Left ventricle myocardium inferior (tissue), 1 donor: ENCODE measurements at places on chromosomes 12 and 14. TPM values are rescaled to one million over a fixed set of nuclear protein-coding genes. Genes with fewer than 3 reads are reported as not detected.
A peak's percentile ranks its signal among the peaks of the same experiment; 100 is the strongest.

GRCh38 chr14:77782202-77782601, 17.7 kb upstream of the ADCK1 start:
- H3K36me3 ChIP-seq: no peaks in the 10 kb centered on the region
- no peak overlapping the region for H3K27ac ChIP-seq
- H3K27me3 ChIP-seq: no peaks in the 10 kb centered on the region
- H3K4me3 ChIP-seq: no peak overlapping the region
- H3K4me1 ChIP-seq: no peaks in the 10 kb centered on the region
- DNase-seq: no peak

- H3K4me1 ChIP-seq: peaks cover 67% of the 10 kb centered on the region
- DNase-seq: no peak
- H3K27me3 ChIP-seq: no peaks in the 10 kb centered on the region
- peak overlapping the region; percentile 0 for H3K27ac ChIP-seq
Measured at GRCh38 chr12:79908366-79908765, 26.5 kb downstream of the PPP1R12A start.

DNA sequence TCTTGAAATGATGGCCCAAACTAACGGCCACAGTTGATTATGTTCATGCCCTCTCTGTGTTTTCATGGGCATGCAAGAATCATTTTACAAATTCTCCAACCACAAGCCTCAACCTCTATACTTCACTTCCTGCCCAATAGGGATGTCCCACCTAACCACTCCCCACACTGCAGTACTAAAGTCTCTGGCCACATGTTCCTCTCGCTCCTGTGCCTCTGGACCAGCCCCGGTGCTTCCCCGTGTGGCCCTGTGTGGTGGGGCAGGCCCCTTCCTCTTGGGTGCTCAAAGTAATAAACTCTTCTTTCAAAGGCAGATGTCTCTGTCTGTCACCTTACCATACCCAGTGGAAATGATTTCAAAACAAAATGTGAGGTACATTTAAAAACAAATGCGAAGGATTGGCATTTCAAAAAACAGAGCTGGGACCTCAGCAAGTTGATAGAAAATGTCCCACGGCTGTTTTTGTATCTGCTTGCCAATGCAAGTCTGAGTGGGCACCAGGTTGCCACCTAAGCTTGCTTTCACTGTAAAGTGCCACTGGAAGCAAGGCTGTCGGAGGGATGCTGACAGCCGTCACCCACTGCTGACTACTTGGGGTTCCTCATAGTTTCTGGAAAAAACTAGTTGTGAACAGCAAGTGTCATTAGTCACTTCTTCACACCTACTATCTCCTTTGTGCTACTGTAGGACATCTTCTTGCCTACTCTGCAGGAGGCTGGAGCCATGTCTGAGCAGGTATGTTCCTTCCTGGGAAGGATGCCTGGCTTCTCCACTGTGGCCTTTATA, 8.2 kb upstream of the SERPINA11 start:
- H3K4me3 ChIP-seq: no peak overlapping the region
- no peak overlapping the region for H3K27ac ChIP-seq
- H3K4me1 ChIP-seq: no peaks in the 10 kb centered on the region
- H3K27me3 ChIP-seq: peaks cover 25% of the 10 kb centered on the region
- no peaks in the 10 kb centered on the region for H3K36me3 ChIP-seq
- no peak for DNase-seq

TSPAN19 gene
- total RNA-seq: 0.33 TPM

DNA sequence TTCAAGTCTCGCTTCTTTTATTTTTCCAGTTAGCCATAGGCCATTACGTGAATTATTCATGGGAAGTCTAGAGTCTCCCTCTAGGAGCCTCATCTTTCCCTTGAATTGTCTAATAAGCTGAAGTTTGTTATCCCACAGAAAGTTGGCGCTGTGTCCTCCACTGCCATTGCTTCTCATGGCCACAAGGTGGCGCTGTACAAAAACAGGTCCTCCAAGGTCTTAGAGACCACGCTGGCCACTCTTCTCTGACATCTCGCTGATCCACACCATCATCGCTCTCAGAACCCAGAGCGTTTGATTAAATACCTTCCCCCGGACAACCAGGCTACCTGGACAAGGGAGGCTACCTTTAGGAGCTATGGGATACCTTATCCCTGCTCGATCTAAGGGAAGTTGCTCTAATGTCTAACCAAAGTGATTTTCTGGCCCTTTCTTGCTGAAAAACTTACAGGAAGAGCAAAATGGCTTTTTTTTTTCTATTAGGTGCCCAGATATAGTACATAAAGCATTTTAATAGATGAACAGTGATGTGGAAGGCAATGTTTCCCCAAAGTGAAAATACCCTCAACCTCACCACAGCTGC, 110.0 kb downstream of the CCDC60 start:
- DNase-seq: peak; percentile 18
- H3K27ac ChIP-seq: no peak overlapping the region
- no peaks in the 10 kb centered on the region for H3K4me1 ChIP-seq
- H3K36me3 ChIP-seq: no peaks in the 10 kb centered on the region

DDIT3 gene
- 20.4 TPM for total RNA-seq

DNA sequence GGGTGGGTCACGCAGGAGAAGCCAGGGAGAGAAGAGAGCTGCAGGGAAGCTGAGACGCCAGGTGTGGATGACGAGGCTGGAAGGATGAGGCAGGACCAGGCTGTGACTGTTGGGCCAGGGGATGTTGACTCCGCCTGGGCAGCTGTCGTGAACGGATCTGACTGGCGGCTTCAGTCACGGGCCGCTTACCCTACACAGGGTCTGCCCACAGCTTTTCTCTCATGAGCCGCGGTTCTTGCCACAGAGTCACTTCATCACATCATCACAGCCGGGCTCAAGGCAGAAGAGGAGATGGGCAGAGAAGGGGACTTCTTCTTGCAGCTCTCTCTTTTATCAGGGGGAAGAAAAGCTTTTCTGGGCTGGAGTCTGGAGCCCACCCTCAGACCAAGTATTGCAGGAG, 7.7 kb downstream of the CLBA1 start:
- H3K36me3 ChIP-seq: peaks cover 19% of the 10 kb centered on the region
- no peak overlapping the region for H3K4me3 ChIP-seq
- H3K4me1 ChIP-seq: no peaks in the 10 kb centered on the region
- H3K27ac ChIP-seq: no peak overlapping the region

SDSL gene
- total RNA-seq: 13.3 TPM

DAO gene
- total RNA-seq: not detected

- H3K4me1 ChIP-seq: no peaks in the 10 kb centered on the region
- DNase-seq: no peak
- H3K27me3 ChIP-seq: no peaks in the 10 kb centered on the region
- no peak overlapping the region for H3K27ac ChIP-seq
- H3K4me3 ChIP-seq: no peak overlapping the region
Measured at GRCh38 chr12:105626653-105627052, 296.2 kb downstream of the C12orf75 start.

- H3K4me1 ChIP-seq: peaks cover 52% of the 10 kb centered on the region
- H3K36me3 ChIP-seq: peaks cover 3% of the 10 kb centered on the region
Measured at GRCh38 chr12:93736640-93737178, 59.5 kb downstream of the CRADD start.

GRCh38 chr12:103827911-103828391, 13.1 kb downstream of the NT5DC3 start:
- DNase-seq: no peak
- no peak overlapping the region for H3K4me3 ChIP-seq
- no peaks in the 10 kb centered on the region for H3K27me3 ChIP-seq
- H3K4me1 ChIP-seq: no peaks in the 10 kb centered on the region
- H3K27ac ChIP-seq: no peak overlapping the region

GRCh38 chr12:127770118-127770517, 496.9 kb upstream of the TMEM132C start:
- H3K36me3 ChIP-seq: no peaks in the 10 kb centered on the region
- no peak for DNase-seq
- H3K4me3 ChIP-seq: no peak overlapping the region
- H3K27ac ChIP-seq: no peak overlapping the region
- H3K27me3 ChIP-seq: peaks cover 37% of the 10 kb centered on the region

DNA sequence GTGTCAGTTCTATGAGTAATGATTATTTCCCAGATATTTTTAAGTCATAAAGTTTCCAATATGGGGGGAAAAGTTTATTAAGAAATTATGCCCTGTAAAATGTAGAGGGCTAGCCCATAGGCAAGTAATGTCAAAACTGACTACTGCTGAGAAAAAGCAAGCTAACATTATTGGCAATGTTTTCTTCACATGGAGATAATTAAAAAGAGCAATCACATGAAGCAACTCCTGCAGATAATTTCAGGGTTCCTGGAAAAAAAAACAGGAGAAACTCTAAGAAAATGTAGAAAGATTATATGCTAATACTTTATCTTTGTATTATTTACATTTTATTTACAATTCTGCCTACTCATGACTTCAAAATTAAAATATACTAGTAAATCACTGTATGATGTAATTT, 39.8 kb downstream of the PPP1R12A start:
- no peak for DNase-seq
- H3K36me3 ChIP-seq: no peaks in the 10 kb centered on the region
- H3K4me3 ChIP-seq: no peak overlapping the region
- H3K27me3 ChIP-seq: no peaks in the 10 kb centered on the region
- H3K4me1 ChIP-seq: peaks cover 48% of the 10 kb centered on the region
- no peak overlapping the region for H3K27ac ChIP-seq

DNA sequence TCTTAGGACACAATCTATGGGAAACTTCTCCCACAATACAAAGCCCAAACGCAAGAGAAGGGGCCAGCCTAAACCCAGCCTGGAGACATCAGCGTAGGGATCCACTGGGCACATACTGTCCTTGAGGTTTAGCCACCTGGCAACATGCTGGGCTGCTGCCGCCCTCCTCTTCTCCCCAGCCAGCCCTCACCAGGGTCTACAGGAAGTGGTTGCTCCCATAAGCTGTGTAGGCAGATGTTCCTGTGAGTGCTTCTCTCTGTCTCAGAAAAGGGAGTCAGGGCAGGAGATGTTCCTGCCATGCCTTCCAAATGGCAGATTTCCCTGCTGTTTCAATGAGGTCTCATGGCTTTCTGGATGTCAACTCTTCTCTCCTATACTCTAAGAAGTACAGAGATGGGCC, 241.4 kb downstream of the PCNX1 start:
- no peak overlapping the region for H3K4me3 ChIP-seq
- H3K4me1 ChIP-seq: no peaks in the 10 kb centered on the region
- no peak overlapping the region for H3K27ac ChIP-seq
- no peak for DNase-seq
- no peaks in the 10 kb centered on the region for H3K36me3 ChIP-seq
- H3K27me3 ChIP-seq: no peaks in the 10 kb centered on the region

DNA sequence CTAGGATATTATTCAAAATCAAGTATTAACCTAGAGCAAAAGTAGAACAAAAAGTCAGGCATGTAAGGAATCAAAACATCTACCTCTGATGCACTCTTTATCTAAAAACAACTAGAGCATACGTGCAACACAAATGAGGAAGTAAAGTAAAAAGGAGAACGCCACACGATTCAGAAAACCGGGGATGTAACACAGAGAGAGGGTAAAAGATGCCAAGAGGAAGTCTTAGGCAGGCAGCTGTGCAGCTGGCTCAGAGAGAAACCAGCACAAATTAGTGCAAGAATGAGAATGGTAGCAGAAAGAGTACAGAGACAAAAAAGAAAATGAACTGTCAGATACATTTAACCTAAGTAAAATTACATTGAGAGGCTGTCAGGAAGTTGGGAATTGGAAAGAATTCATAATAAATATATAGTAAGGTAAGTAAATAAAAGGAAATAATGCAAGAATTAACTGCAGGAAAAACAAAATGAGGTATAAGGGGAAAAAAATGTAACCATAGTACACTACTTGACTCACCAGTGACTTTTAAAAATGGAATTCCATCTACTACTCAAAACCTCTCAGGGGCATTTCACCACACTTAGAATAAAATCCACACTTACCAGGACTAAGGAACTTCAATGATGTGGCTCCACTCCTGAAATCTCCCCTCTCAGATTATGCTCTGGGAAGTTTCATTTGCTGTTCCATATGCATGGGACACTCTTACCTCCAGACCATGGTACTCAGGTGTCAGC, 17.1 kb downstream of the BCAT1 start:
- peaks cover 7% of the 10 kb centered on the region for H3K27me3 ChIP-seq
- DNase-seq: no peak
- H3K4me1 ChIP-seq: no peaks in the 10 kb centered on the region
- H3K27ac ChIP-seq: peak overlapping the region; percentile 3
- H3K36me3 ChIP-seq: no peaks in the 10 kb centered on the region
- no peak overlapping the region for H3K4me3 ChIP-seq

POTEG gene
- not detected for total RNA-seq

DNA sequence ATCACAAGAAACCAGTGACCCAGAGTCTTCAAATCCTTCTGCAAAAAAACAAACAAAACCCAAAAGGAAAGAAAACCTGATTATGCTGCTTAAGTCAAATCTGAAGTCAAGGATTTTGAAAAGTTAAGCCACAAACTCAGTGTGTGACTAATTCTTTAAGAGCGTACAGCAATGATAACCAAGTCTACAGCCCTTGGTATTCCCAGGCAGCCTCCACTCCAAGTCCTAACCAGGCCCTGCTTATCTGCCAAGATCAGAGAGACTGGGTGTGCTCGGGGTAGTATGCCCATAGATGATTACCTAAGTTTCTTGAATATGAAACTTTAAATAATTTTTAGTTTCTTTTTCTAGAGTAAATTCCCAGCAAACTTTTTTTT, 13.1 kb downstream of the PGAM5 start:
- DNase-seq: no peak
- H3K4me1 ChIP-seq: peaks cover 12% of the 10 kb centered on the region
- no peaks in the 10 kb centered on the region for H3K27me3 ChIP-seq
- H3K36me3 ChIP-seq: peaks cover 88% of the 10 kb centered on the region
